ENCODE measurements at places on chromosomes 6 and 20. TPM values are rescaled to one million over a fixed set of nuclear protein-coding genes. Genes with fewer than 3 reads are reported as not detected.

- peak; percentile 81 for DNase-seq
Measured at GRCh38 chr6:33375143-33375671, 16.4 kb upstream of the KIFC1 start.

RIPPLY2 gene
- not detected for total RNA-seq

KCNQ2 gene
- total RNA-seq: not detected

GRCh38 chr20:59164686-59165391 is 1.2 kb downstream of the ZNF831 start:
- no peak for DNase-seq

DNA sequence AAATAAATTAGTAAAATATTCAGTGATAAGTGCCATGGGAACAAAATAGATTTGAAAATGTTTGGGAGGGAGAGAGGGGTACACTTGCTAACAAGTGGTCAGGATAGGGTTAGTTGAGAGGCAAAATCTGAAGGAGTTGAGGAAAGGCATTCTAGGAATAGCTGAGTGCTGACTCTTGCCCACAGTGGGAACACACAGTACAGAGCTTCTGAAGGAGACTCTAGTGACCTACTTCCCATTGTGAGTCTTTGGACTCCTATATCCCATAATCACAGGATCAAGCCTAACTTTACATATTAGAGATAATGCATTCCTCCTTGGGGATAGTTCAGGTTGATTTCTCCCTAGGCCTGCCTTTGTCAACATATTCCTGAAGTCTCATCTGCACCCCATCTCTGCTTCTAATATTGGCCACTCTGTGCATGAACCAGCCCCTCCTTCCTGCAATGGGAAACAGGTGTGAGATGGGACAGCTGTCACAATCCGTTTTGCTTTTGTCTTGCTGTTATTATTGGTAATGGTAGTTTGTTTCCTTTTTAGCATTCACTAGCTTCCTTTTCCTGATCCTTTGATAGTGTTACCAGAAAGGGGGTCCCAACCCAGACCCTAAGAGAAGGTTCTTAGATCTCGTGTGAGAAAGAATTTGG is 2.6 kb upstream of the TRIM38 start:
- peak; percentile 30 for DNase-seq

GRCh38 chr6:9431945-9432344 is 982.9 kb downstream of the TFAP2A start:
- DNase-seq: no peak

- DNase-seq: peak; percentile 71
Measured at GRCh38 chr20:23879811-23880374, 345 bp upstream of the CST5 start.

Data from M059J (cell line).